ENCODE measurements at places on chromosomes 1 and 21. TPM values are rescaled to one million over a fixed set of nuclear protein-coding genes. Genes with fewer than 3 reads are reported as not detected.

DNA sequence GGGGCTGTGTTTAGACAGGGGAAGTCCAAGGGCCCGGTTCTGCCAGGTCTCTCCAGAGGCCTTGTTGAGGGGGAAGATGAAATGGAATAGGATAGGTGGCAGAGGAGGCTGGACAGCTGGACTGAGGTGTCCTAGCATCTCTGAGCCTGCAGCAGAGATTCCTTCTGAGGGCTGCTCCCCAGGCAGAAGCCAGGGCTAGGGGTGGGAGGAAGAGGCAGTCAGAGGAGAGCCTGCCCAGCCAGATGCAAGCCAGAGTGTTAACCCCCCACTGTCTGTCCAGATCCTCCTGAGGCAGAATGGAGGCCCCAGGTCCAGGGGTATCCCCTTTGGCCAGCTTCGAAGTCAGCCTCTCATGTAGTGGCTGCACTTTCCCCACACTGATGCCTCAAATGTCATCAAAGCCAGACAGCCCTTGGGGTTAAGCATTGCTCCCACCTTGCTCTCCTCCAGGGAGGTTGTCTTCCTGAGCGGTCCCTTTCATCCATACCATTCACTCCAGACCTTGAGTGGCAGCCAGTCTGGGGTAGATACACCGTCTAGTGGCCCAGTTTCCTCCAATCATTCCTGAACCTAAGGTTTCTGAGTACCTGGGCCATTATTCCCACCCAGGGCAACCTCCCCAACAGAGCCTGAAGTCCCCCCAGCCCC is 1.7 kb downstream of the CSF1 start:
- DNase-seq = no peak

DNA sequence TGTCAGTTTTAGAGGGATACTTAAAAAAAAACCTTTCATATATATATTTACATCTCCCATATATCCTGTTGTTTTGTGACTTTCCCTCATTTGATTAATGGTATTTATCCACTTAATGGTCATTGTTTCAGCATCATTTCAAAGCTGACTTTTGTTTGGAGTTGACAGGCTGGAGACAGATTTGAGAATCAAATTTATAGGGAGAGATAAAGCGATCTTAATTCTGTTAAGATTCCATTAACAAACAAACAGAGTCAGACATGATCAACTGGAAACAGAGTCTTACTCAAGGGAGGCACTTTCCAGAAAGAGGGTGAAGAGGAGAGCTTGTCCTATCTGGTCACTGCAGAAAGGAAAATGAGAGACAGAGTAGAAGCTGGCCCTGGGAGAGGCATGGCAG is 283.4 kb downstream of the TTLL7 start:
- no peak for DNase-seq

DNA sequence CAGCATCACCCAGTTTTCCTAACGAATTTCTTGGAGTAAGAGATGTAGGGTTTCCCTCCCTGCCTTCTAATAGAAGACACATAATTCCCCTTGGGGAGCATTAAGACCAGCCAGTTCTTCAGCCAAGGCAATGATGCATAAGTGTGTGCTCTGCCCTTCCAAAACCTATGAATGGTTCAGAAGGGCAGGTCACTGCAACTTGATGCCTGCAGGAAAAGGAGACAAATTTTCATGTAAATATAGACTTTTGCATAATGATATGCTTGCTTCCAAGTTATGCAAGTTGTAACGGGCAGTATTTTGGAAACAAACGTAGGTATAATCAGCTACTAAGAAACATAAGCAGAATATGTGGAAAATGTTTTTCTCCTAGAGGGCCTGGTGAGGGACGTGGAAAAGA is 31.6 kb downstream of the PTGS2 start:
- DNase-seq = no peak

XCL2 gene
- total RNA-seq = not detected

NBPF1 gene
- total RNA-seq = 41.8 TPM

POU2F1 gene
- total RNA-seq = 37.7 TPM

ELF3 gene
- 0.96 TPM for total RNA-seq

PPP1R12B gene
- total RNA-seq = 37.3 TPM

COL16A1 gene
- total RNA-seq = 52.2 TPM
